HTR-8/SVneo (cell line): ENCODE measurements at places on chromosomes 3 and 15.

- DNase-seq: no peak
Measured at GRCh38 chr15:31077941-31078340, 23.6 kb downstream of the TRPM1 start.

DNA sequence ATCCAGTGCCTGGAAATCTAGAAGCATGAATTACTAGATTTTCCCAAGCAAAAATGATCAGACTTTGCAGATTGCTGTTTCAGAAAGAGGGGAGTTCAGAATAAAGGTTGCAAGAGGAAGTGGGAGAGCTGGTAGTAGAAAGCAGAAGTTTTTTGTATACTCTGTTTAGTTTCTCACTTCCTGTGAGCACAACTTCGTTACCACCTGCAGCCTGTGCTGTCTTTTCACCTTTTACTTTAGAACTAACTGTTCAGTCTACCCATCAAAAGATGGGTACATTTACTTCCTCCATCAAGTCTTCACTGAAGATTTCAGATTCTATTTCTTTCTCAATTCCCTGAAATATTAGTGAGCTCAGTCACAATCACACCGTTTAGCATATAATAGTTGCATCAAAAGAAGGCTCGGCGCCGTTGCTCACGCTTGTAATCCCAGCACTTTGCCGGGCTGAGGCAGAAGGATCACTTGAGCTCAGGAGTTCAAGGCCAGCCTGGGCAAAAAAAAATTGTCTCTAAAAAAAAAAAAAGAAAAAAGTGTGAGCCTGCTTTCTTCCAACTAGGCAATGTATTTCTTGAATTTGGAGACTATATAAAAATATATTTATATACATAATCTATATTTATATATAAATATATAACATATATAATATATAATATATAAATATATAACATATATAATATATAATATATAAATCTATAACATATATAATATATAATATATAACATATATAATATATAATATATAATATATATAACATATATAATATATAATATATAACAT is 1.8 kb upstream of the CEP97 start:
- no peak for DNase-seq

DNA sequence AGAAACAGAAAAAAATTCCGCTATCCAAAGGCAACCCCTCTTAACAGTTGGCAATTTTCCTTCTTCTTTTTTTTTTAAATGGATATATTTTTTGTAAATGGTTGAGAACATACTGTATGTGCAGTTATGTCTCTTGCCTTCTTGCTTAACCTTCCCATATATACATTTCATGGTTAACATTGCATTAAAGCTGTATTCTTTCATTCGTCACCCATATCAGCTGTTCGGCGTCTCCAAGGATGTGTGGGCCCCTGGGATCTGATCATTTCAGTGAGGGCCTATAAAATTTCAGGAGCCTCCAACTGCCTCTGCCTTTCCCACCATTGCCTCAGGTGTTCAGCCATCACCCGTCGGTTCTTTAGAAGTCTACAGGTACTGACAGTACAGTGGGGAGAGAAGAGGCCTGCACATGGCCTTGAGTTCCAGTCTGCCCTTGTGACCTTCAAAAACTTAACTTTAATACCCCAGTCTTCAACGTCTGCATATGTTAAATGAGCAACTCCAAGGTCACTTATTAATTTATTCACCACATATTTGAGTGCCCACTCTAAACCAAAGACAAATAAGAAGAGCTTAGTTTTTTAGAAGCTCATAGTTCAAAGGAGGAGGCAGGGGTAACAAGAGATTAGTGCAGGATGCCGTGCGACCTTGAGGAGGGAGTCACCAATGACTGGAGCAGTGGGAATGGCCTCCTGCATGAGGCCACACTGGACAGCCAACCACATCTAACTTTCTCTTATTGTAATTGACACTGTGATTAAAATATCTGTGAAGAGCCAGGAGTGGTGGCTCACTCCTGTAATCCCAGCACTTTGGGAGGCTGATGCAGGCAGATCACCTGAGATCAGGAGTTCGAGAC is 6.9 kb downstream of the ST6GAL1 start:
- DNase-seq: no peak

- no peak for DNase-seq
Measured at GRCh38 chr3:168116279-168116678, 20.6 kb upstream of the GOLIM4 start.

DNA sequence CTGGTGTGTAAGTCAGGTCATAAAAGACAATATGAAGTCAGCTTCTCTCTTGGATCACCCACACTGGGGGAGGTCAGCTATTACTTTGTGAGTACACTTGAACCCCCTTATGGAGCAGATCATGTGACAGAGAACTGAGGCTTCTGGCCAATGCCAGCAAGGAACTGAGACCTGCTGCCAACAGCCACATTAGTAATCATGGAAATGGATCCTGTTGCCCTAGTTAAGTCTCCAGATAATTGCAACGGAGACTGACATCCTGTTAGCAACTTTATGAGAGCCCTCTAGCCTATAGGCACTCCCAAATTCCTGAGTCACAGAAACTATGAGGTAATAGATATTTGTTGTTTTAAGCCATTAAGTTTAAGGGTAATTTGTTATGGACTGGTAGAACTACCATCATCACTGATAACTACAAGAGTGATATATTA is 110.4 kb upstream of the GMNC start:
- no peak for DNase-seq

GRCh38 chr3:13022348-13023234 is 50.6 kb downstream of the IQSEC1 start:
- peak; percentile 87 for DNase-seq

DNA sequence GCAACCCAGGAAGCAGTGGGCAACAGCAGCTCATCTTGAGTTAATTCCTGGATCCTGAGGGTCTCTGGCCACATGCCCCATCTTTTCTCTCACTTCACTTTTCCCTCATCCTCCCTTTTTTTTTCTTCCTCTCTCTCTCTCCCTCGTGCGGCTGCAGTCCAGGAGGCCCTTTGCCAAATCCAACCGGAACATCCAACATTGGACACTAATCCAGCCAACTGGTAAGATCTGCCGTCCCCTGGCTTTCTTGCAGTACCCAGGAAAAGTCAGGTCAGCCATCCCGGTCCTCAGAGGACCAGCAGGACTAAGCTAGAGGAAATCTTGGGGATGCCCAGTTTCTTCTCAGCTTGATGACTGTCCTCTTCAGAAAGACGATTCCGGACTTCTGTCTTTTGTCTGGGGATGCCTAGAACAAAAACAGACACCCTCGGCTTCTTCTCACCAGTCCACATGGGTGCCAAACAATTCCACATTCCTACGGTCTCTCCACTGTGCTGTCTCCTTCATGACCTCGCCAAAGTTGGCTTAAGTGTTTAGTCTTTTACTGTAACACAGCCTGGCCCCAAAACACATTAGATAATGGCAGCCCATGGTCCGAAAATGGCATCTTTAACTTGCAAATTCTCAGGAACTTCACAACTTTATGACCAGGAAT is 115.6 kb downstream of the GSK3B start:
- DNase-seq: no peak

- DNase-seq: no peak
Measured at GRCh38 chr15:48592933-48593332, 52.6 kb downstream of the FBN1 start.

- DNase-seq: peak; percentile 30
Measured at GRCh38 chr15:58440158-58440910, 8.5 kb downstream of the LIPC start.

DNA sequence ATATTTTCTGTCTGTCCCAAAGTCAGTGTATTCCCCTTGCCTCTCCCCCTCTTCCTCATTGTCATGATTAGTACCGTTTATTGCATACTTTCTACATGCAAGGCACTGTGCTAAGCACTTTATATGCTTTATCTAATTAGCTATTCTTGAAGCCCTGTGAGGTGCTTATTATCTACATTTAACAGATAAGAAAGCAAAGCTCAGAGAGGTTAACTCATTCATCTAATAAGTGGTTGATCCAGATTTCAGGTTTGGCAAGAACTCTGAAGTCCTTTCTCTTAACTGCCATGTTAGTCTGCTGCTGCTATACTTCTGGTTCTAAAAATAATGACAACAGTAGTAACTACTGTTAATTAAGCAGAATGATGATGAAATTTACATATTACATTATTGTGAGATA is 13.5 kb downstream of the IQGAP1 start:
- DNase-seq: no peak

DNA sequence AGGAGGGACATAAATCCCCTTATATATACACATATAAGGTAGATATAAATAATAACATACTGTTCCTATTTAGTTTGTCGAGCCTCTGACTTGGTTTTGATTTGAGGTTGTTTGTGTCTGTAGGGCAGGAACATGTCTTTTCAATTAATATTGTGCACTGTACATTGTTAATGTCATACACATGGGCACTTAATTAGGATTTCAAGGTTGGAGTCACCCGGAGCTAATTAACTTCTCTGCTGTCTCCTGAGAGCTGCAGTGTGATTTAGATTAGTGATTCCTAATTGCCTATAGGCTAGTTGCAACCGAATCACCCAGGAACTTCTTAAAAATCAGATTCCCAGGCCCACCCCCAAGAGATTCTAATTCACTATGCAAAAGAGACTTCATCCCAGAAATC is 50.4 kb upstream of the FILIP1L start:
- no peak for DNase-seq

DNA sequence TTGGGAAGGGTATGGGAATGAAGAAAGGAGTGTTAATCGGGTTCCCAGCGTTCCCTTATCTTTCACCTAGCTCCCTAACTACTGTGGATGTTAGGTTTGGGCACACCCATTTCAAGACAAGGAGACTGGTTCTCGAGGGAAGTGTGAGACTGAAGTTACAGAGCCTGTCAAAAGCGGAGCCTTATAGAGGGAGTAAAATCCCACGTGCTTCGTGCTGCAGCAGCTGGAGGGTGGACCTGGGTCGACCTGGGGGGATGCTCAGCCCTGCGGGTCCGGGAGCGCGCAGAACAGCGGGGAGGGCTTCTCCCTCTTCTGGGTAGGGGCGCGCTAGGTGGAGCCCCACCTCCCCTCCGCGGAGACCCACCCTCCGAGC is 314 bp upstream of the TMED3 start:
- DNase-seq: no peak

DNA sequence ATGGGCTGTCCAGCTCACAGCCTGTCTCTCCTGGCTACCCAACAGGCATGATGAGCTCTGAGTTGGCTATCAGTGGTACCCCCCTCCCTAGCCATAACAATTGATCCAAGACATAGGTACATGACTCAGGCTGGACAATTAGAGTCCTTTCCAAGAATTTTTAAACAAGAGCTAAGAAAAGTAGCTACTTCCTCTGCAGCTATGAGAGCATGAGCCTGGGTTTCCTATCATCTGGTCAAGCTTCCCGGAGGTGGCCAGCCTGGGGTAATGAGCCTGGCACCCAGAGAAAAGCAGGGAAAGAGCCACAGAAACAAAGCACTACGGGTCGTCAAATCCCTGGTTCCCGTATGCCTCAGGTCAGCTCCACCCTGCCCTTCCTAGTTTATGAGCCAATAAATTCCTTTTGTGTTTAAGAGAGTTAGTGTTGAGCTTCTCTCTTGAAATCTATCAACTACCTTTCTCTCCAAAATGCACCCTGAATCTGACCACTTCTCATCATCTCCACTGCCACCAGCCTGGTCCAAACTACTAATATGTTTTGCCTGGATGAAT is 2.3 kb upstream of the SLC51B start:
- DNase-seq: no peak

GRCh38 chr3:184333190-184333589 is 4.2 kb upstream of the FAM131A start:
- no peak for DNase-seq

DNA sequence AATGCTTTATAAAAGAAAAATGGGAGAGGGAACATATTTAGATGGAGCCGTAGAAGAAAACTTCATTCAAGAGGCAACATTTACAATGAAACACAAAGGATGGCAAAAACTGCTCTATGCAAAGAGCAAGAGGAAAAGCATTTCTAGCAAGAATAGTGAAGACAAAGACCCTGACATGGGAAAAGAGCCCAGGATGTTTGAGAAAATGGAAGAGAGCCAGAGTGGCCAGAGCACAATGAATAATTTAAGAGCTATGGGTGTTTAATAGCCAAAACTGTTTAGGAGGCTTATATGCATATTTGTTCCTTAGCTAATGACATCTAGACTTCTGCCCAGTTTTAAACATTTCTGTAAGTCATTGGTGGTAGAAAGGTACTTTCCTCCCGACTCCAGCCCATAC is 25.4 kb upstream of the SEMA6D start:
- no peak for DNase-seq

DNA sequence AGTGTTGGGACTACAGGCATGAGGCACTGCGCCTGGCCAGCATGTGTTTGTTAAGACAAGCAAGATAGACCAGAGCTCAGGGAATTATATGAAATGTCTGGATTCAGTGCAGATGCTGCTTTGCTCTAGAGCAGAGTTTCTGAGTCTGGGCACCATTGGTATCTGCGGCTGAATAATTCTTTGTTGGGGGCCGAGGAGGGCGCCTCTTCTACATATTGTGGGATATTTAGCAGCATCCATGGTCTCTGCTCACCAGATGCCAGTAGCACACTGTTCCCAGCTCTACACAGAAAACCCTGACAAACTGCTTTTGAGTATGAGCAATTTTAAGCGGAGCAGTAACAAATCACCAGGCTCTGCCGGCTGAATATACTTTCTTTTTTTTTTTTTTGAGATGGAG is 3.6 kb upstream of the LDHAL6B start:
- no peak for DNase-seq

DNA sequence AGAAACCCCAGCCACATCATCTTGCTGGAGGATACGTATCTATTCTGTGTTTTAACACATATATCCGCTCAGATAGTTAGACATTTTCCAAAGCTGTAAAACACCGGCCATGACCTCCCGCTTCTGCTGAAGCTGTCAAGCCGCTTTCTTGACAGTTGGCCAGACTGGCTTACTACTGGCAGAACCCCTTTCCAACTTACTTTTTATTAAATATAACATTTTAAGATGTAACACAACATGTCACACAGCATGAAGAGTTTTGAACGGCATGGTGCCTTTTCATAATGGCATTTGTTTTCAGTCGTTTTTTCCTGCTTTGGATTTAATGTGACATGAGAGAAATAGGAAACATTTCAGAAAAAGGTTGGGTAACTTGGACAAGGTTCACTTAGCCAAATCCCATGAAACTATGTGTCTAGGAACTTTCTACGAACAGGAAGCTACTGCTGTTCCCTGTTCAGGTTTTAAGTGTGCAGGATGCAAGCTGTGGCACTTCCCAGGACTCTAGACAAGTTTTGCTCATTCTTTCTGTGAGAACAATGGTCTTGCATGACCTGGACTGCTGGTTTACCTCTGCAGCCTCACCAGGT is 281.4 kb downstream of the THSD4 start:
- no peak for DNase-seq
